Skeletal muscle tissue (tissue), 5 donors: ENCODE measurements at places on chromosomes 11 and 22. TPM values are rescaled to one million over a fixed set of nuclear protein-coding genes. Genes with fewer than 3 reads are reported as not detected.

ASPHD2 gene
- 1.0 TPM for total RNA-seq

OR52E5 gene
- total RNA-seq: not detected

CARD18 gene
- not detected for total RNA-seq

KRTAP5-9 gene
- total RNA-seq: not detected

CYB5R2 gene
- total RNA-seq: 2.6 TPM

ISX gene
- not detected for total RNA-seq
